Activated CD8-positive, alpha-beta memory T cell treated with anti-CD3 and anti-CD28 coated beads for 48 hours (primary cell): ENCODE measurements at places on chromosomes 7 and 10.
A peak's percentile ranks its signal among the peaks of the same experiment; 100 is the strongest.

DNA sequence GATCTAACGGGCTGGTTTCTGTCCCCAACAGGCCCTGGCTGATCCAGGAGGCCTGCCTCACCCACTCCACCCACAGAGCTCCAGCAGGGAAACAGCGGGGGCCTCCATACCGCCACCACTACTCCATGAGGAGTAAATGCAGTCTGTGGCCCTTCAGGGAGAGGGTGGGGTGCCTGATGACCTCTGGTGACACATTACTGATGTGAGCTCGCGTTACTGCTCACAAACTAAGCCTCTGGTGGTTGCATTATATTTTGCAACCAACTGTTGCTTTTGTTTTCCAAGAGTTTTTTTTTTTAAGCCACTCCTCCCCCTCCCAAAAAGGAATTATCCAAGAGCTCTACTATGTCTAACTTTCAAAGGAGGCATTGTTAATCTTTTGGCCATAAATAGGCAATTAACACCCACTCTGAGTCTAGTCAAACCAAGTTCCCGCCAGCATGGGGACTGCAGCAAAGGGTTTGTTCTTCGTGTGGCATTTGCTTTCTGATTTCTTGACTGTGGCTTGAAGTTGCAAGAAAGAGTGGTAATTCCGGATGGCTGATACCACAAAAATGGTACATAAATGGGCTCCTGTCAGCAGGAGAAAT is 72.6 kb downstream of the FAM53B start:
- DNase-seq: no peak

DNA sequence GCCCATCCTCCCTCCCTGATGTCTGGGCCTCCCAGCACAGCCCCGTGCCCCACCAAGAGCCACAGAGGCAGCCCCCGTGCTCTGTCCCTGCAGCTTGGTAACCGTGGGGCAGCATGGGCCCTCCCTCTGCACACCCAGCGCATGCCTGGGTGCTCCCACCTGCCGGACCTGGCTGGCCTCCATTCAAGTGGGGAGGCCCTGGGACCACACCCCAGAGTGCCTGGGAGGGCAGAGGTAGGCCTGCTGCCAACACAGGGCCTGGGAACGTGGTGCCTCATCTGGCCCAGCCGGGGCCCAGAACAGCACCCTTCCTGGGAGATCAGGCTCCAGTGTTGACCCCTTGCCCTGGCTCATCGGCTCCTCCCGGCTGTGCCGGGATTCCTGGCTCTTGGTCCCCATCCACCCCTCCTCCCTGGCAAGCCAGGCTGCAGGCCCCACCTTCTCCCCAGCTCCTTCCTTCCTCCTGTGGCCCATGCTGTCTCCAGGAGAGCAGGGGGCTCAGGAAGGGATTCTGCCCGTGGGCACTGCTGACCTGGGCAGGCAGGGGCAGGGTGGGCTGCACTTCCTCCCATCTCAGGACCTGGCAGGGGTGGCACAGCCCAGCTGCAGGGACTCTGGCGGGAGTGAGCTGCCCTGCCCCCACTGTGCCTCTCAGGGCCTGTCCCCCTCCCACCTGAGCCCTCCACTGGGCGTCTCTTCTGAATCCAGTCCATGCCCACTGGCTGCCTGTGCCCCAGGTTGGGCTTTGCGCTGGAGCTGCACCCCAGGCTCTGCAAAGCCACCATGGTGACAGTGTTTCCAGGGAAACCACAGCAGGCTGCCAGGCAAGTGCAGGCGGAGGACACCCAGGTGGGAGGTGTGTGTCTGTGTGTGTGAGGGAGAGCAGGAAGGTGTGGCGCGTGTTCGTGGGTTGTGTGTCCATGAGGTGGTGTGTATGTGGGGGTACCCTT is 32.6 kb downstream of the PWWP2B start:
- no peak for DNase-seq

GRCh38 chr7:74253331-74253730 is 868 bp downstream of the RFC2 start:
- no peak for DNase-seq

GRCh38 chr7:133230591-133231194 is 22.2 kb upstream of the EXOC4 start:
- DNase-seq: no peak

- DNase-seq: no peak
These were observed 418.3 kb downstream of the PAXIP1 start for GRCh38 chr7:154584352-154585252.

- no peak for DNase-seq
These were observed 118.8 kb downstream of the HERPUD2 start for GRCh38 chr7:35576031-35576573.

DNA sequence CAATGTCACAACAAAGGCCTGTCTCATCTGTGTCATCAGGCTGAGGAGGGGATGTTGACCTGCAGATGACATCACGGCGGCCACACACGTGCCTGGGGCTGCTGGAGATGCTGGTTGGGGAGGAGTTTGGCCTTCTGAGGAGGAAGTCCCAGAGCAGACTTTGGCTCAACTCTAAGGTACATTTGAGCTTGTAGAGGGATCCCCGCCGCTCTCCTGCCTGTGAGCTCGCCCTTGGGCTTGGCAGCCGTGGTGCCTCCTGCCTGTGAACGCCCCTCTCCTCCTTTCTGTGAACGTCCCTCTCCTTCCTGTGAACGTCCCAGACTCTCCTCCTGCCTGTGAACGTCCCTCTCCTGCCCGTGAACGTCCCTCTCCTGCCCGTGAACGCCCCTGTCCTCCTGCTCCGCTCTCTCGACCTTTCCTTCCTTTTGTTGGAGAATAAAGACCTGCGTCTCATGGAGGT is 176.4 kb downstream of the DNAJB6 start:
- no peak for DNase-seq

- no peak for DNase-seq
These were observed 17.8 kb upstream of the PTF1A start for GRCh38 chr10:23174074-23174976.

GRCh38 chr10:60480865-60481563 is 91.3 kb upstream of the ANK3 start:
- DNase-seq: no peak

DNA sequence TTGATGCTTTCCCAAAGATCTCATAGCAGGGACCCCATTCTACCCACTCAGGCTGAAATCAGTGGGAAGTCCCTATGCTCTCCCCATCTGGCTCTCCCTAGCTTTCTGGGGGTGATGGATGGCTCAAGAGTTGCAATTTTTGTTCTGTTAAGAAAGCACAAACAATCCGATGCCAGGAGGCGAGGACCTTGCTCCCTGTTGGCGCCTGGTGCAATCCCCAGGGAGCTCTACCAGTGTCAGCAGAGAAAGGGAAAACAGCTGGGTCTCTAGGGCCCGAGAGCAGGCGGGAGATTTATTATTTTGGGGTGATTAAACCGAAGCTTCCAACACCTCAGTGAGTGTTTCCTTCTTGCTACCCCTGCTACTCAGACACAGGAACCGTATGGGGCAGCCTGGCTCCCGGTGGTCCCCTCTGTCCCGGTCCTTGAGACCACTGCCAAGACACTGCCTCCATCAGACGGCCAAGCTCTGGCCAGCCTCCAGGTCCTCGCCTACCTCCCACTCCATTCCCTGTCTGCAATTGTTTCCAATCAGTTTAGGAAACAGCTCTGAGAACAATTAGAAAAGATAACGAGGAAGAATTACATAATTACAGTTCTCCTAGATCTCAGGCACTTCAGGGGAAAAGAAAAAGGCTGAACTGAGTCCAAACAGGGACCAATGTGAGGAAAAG is 147.9 kb downstream of the PLXNA4 start:
- no peak for DNase-seq

- DNase-seq: no peak
These were observed 37.2 kb upstream of the PSAP start for GRCh38 chr10:71888248-71888622.

- no peak for DNase-seq
These were observed 80.8 kb upstream of the PRSS1 start for GRCh38 chr7:142668495-142668894.

- no peak for DNase-seq
These were observed 301.9 kb downstream of the FGFR2 start for GRCh38 chr10:121296378-121296777.

- peak; percentile 88 for DNase-seq
These were observed at the start of gene ABI1 for GRCh38 chr10:26860443-26861204. Gene ABI1 (minus strand): TSS chr10:26860958. CDS start chr10:26860863, 95 bp downstream.

DNA sequence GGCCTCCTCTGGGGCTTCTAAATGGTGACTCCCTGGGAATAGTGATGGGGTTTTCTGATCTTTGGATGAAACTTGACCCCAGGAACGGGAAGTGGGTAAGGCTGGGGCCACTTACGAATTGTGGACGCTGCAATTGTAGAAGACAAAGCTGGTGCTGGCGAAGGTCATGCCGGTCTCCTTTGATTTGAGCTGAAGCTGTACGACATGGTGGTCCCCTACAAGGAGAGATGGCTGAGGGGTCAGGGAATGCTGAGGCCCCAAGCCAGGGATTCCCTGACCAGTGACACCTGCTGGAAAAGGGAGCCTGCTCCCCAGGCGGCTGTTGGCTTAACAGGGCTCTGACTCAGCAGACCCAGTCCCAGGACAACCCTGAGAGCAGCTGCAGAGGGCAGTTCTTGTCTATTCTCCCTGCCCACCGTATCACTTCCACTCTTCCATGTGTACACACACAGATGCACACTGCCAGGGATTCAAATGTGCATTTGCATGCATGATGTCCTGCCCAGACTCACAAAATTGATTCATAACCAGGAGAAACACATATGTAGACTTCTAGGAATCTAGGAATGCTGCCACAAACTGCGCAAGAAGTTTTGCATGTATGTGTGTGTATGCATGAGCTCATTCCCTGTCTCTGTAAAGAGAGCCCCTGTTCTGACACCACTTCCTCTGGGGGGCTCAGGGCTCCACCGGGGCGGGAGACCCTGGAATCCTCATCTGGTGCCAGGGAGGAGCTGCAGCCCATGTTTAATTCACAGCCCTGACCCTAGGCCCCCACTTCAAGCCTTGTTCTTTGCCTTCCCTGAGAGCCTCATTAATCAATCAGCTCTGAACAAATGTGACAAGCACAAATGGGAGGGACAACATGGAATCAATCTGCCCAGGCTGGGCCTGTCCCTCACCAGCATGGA is 350.0 kb downstream of the PLXNA4 start:
- DNase-seq: no peak

DNA sequence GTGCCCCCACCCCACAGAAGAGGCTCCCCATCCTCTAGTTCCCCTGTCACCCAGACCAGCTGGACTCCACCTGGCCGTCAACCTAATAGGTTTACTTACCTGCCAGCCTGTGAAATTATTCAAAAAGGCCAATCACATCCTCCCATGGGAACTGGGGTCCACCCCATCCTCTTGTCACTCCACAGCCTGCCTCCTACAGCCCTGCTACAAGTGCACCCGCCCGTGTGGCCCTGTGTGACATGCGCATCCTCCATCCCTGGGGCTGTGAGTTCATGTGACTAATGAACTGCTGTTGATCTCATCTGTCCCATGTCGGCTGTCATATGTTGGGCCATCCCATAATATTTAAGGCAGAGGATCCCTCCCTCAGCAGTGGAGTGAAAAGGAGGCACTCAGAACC is 39.4 kb downstream of the AOC1 start:
- DNase-seq: no peak

DNA sequence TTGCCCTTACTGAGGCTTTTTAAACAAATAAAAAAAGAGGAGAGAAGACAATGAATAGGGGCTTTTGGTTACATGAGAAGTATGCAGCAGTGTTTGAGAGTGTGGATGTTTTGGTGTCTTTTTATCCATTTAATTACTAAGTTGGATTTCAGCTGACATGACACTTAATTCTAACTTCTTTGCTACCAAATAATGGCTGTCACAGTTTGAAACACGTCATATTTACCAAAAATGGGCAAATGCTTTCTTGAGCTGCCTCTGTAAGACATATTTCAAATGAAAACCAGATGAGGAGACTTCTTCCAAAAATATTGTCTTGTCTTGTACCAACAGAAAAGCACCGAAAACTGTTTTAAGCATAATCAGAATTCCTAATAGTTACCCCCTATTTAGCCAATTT is 4.0 kb downstream of the ABCB4 start:
- DNase-seq: no peak

- no peak for DNase-seq
These were observed 178.6 kb downstream of the ZNF438 start for GRCh38 chr10:30853066-30853465.

DNA sequence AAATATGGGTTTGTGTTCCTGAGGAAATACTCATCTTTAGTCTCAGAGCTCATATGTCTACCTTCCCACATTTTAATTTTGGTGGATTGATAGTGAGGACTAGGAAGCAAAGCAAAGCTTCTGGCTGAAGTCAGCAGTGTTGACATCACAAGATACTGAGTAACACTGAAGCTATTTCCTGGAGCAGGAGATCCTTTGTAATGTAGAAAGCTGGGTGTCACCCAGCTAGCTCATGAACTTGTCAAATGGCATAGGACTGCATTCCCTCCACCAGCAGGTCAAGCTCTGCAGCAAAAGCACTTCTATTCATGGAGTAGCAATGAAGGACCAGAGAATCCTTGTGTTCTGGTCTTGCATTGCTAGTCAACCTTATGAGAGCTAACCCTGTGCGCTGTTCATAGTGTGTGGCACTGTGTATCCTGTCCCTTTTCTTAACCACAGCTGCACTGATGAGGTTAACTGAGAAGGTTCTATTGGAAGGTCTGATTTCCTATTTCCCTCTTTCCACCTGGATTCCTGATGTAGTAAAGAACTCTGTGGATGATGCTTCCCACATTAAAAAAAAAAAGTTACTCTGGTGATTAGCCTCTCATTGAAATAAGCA is 94.8 kb upstream of the ZNF804B start:
- no peak for DNase-seq

DNA sequence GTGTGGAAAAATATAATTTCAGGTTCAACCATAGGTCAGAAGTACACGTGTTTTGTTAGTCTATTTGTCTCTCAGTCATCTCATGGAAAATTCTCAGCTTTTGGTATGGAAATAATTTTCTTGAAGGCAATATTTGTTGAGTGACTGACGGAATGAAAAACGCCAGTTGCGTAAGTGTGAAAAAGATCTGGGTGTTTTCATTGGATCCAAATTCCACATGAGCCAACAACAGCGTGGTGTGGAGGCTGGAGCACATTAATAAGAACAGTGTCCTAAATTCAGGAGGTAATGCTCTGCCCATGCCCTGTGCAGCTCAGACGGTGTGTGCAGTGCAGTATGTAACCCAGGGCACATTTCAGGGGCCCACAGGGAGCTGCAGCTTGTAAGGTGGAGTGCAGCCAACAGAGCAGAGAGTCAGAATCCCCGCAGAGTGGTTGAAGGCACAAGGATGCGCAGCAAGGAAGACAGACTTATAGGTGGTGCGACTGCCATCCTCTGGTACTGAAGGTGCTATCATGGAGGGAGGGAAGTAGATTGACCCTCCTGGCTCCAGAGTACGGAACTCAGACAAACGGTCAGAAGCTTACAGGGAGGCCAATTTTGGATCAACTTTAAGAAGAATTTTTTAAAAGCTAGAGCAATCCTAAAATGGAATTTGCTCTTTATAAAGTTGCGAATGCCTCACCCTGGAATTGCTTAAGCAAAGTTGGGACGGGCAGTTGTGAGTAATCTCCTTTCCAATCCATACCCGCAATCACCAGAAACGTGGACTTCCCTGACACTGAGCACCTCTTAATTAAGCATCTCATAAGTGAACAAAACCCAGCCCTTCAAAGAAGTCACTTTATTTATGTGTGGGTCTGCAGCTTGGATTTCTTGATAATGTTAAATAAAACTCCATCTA is 38.0 kb downstream of the EGFR start:
- DNase-seq: no peak

GRCh38 chr10:44939691-44940401 is 19.8 kb upstream of the RASSF4 start:
- no peak for DNase-seq

- DNase-seq: no peak
These were observed 129.6 kb downstream of the NPSR1 start for GRCh38 chr7:34787586-34787985.
